ENCODE measurements at places on chromosomes 4 and X. TPM values are rescaled to one million over a fixed set of nuclear protein-coding genes. Genes with fewer than 3 reads are reported as not detected.

Gene EDA
- 2.6 TPM for total RNA-seq

Gene ZFX
- 64.6 TPM for total RNA-seq

Gene FAM13A
- 16.1 TPM for total RNA-seq

GRCh38 chr4:137998666-137999429 lies 243.3 kb downstream of the SLC7A11 start:
- H3K36me3 ChIP-seq: no peaks in the 10 kb centered on the region
- H3K4me1 ChIP-seq: no peaks in the 10 kb centered on the region
- H3K27me3 ChIP-seq: no peaks in the 10 kb centered on the region
- no peak for DNase-seq

GRCh38 chr4:26171941-26172340 lies 148.9 kb upstream of the RBPJ start:
- H3K4me1 ChIP-seq: no peaks in the 10 kb centered on the region
- H3K27me3 ChIP-seq: no peaks in the 10 kb centered on the region
- H3K36me3 ChIP-seq: no peaks in the 10 kb centered on the region
- H3K27ac ChIP-seq: no peak overlapping the region
- H3K4me3 ChIP-seq: no peak overlapping the region
- no peak for DNase-seq

DNA sequence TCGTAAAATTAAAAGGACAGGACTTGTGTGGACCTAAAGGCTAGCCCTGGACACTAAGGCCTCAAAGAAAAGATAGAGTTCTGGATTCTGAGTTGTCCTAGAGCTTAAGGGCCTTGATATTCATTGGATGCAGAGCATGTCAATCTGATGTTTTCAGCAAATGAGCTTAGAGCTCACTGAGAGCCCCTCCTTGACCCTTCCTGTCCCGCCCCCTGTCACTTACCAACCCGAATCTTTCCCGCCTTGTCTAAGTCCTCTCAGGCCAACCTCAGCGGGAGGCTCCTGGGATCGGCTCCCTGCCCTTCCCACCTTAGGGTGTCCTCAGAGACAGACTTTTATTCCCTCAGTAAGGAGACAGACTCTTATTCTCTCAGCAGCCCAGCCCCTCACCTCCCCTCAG lies at the start of gene CT47C1:
CT47C1 (plus strand) TSS at position 250 of the 400 bp plus-strand sequence. CDS start 233 bp downstream, outside the sequence.
- no peaks in the 10 kb centered on the region for H3K36me3 ChIP-seq
- H3K4me3 ChIP-seq: no peak within 1 kb of the TSS
- DNase-seq: peak; percentile 2
- peaks cover 11% of the 10 kb centered on the region for H3K27me3 ChIP-seq
- H3K27ac ChIP-seq: no peak within 1 kb of the TSS

GRCh38 chr4:184649971-184650855 lies 675 bp downstream of the PRIMPOL start:
- no peaks in the 10 kb centered on the region for H3K36me3 ChIP-seq
- no peaks in the 10 kb centered on the region for H3K27me3 ChIP-seq
- H3K27ac ChIP-seq: peak overlapping the region; percentile 91

- no peak overlapping the region for H3K4me3 ChIP-seq
- H3K27ac ChIP-seq: no peak overlapping the region
- DNase-seq: peak; percentile 57
Observed at GRCh38 chrX:20829665-20830491, 544.3 kb upstream of the CNKSR2 start.

DNA sequence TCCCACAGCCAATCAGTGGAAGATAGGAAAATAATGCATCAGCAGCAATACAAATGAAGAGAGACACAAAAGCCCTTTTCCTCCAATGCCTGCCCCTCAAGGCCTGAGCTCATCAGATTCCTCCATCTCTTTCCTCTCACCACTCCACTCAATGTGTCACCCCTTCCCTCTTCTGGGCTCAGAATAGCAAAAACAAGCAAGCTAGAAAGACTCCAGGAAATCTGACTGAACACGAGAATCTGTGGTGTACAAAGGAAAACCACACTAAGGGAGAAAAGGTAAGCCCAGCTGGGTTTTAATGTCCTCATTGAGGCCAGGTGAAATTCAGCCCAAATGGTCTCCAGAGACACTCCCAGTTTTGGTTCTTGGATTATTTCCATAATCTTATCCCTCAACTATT lies 46.3 kb downstream of the ARHGEF9 start:
- no peaks in the 10 kb centered on the region for H3K36me3 ChIP-seq
- no peaks in the 10 kb centered on the region for H3K27me3 ChIP-seq
- no peaks in the 10 kb centered on the region for H3K4me1 ChIP-seq
- DNase-seq: no peak
- no peak overlapping the region for H3K4me3 ChIP-seq

- H3K4me3 ChIP-seq: peak within 1 kb of the TSS; percentile 61
- peaks cover 2% of the 10 kb centered on the region for H3K36me3 ChIP-seq
- peak; percentile 84 for DNase-seq
- no peaks in the 10 kb centered on the region for H3K27me3 ChIP-seq
- peak within 1 kb of the TSS; percentile 74 for H3K27ac ChIP-seq
Observed at GRCh38 chrX:34656842-34657725, at the start of gene TMEM47. Gene TMEM47, minus strand, starts transcription at chrX:34657285. Its CDS starts 256 bp downstream, at chrX:34657029.

- H3K4me3 ChIP-seq: no peak overlapping the region
- H3K36me3 ChIP-seq: peaks cover 12% of the 10 kb centered on the region
Observed at GRCh38 chr4:3240936-3241522, 7.9 kb upstream of the MSANTD1 start.

DNA sequence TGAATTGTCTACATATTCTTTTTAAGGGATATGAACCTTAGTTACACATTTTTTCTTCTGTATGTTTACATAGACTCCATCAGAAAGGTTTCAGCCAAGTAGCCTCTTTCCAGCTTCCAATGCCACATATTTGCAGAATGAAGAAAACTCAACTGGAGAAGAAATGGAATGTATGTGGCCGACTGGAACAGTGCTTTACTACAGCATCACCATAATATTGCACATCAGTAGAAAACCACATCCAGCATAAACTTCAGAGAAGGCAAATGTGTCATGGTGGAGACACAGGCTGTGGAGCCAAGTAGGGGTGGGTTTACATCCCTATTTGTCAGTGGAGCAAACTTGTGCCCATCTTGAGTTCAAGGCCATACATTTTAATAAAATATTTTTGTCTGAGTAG lies 204.8 kb upstream of the LDB2 start:
- H3K27ac ChIP-seq: no peak overlapping the region
- H3K4me3 ChIP-seq: no peak overlapping the region
- no peak for DNase-seq

DNA sequence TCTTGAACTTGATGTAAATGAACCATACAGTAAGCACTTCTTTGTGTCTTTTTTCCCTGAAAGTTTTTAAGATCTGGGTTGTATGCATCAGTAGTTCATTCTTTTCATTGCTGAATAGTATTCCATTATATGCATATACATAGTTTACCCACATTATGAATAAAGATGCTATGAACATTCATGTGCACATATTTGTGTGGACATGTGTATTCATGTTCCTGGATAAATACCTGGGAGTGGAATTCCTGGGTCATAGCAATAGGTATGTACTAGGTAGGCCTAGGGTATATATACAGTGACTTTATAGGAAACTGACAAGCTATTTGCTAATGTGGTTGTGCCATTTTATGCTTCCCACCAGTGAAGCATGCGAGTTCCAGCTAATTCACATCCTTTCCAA lies 215.9 kb downstream of the NR3C2 start:
- H3K27ac ChIP-seq: no peak overlapping the region
- no peak for DNase-seq
- no peaks in the 10 kb centered on the region for H3K4me1 ChIP-seq
- no peak overlapping the region for H3K4me3 ChIP-seq
- no peaks in the 10 kb centered on the region for H3K27me3 ChIP-seq
- no peaks in the 10 kb centered on the region for H3K36me3 ChIP-seq

All from A673 (cell line).